ENCODE measurements at places on chromosomes 7 and 10.

DNA sequence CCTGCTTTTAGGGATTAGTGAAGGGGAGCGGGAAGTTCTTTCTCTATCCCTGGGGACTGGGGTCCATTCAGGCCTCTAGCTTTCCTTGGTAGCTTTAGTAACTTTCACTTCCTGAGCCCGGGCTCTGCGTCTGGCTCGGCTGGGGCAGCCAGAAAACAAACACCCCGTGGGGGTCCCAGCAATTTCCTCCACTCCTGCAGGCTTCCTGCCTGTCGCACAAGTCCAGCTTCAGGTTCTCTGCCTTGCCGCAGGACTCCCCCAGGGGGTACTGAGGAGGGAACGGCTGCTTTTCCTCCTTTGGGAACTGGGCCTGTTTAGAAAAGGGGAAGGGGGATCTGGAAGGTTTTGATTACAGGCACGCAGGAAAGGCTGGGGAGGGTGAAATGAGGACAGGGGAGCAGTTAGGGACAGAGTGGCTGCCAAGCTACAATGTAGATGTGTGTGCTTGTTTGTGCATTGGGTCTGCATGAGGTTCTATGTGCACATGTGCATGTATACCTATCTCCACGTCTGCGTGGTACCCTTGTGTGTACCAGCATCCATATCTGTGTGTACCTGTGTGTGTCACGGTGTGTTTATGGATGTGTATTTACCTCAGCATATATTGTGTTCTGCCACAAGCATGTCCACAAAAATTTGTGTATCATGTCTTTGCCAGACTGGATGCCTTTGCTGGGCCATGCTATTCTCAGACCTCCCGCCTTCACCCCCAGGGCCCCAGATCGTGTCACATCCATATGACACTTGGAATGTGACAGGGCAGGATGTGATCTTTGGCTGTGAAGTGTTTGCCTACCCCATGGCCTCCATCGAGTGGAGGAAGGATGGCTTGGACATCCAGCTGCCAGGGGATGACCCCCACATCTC, 2.0 kb downstream of the KAZALD1 start:
- no peak for DNase-seq

GRCh38 chr7:39727231-39728012, 104.0 kb downstream of the RALA start:
- DNase-seq = no peak

GRCh38 chr10:122148876-122149560, 122.1 kb upstream of the BTBD16 start:
- DNase-seq = no peak

DNA sequence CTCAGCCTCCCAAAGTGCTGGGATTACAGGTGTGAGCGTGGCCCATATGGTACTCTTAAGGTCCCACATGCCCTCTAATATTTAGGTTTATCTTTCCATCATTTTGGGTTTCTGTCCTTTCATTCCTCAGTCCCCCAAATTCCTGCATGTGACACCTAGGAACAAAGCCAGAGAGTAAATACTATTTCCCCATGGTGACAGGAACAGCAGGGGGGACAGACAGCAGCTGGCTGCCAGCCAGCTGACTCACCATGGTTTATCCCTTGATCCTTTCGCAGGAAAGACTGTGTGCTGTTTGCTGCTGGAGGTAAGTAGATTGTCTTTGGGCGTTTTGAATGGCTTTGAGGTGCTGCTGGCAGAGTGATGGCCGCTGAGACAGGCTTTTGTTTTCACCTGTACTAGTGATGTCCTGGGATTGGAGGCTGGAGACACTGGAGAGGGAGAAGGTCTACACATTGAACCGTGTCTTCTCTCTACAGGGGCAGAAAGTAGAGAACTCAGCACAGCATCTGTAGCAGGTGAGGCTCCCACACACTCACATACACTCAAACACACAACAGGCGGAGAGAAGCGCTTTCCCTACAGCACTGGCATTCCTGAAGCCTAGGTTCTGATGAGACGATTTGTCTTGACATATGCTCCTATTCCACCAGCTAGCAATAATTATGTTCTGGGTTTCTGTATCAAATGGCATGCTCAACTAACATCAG, 83.7 kb upstream of the EFCAB10 start:
- DNase-seq = no peak

DNA sequence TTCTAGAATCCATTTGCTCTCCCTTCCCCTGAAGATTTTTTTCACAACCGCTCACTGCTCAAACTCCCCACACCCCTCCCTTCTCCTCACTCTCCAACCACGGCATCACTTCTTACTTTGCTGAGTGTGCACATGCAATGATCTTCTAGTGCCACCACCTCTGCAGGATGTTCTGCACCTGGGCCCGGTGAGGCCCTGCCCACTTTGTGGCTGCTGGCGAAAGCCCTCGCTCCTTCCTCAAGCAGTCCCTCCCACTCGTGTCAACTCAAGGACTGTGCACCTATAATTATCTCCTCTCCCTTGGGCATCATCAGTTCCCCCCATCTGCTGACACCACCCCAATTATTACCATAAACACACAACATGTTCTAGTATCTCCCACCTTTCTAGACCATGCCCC, 91.0 kb upstream of the LANCL2 start:
- no peak for DNase-seq

DNA sequence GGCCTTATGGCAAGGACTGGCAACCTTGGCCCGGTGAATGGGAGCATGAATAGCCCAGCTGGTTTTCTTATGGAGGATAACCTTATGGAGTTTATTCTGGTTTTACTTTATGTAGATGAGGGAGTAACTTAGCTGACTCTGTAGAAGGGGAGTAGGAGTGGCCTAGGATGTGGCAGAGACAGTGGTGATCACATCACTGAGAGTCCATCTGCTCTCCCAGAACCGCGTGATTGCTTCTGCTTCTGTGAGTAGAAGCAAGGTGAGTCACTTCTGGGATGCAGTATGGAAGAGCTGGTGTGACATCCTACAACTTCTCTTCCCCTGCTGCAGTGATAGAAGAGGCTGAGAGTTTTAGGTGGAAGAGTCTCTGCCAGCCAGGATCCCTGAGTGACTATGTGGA, 129.2 kb downstream of the RPS24 start:
- no peak for DNase-seq

- peak; percentile 21 for DNase-seq
These were observed 26.7 kb upstream of the CD36 start for GRCh38 chr7:80611779-80612178.

- DNase-seq = no peak
These were observed 13.4 kb downstream of the HNRNPF start for GRCh38 chr10:43395571-43396060.

GRCh38 chr7:51456431-51457060, 139.9 kb upstream of the COBL start:
- DNase-seq = no peak

DNA sequence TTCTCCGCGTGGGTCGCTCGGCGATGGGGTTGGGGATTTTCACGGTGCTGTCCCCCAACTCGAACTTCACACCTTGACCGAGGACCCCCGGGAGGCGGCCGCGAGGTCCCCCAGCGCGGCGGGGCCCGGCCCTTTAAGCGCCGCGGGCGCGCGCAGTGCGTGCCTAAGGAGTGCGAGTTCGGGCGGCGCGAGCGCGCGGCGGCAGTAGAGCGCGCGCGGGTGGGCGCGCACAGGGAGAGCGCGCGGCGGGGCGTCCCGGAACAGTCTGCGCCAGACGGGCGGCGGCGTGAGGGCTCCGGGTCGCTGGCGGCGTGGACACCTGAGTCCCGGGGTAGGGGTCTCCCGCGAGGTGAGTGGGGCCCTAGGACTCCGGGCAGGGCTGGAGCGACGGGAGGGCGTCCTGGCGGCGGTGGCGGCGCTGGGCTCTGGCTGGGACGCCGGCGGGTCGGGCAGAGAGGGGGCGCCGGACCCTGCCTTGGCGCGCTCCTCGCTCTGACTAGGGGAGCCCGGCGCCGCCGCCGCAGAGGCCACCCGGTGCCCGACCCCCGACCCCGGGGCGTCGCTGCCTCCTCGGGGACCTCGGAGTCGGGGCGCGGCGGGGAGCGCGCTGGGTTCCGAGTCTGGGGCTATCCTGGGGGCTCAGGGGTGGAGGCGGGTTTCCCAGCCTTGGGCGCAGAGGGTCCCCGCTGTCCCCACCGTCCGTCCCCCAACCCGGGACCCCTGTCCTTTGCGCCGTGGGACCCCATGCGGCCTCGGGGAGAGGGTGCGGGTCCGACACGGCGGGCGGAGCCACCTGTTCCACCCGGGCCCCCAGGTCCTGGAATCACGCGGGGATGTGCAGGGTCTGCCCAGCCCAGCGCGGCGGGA, at the start of gene PROSER2:
Gene PROSER2 (plus strand): TSS at position 235 of the 867 bp plus-strand sequence. CDS start 28,722 bp downstream, outside the sequence.
- DNase-seq = no peak

GRCh38 chr10:110841767-110842267, 29.9 kb upstream of the PDCD4 start:
- DNase-seq = no peak

GRCh38 chr7:67493366-67493765, 496.7 kb downstream of the TYW1 start:
- DNase-seq = no peak

GRCh38 chr7:13032576-13032975, 345.1 kb downstream of the ARL4A start:
- no peak for DNase-seq

- DNase-seq = no peak
These were observed at the start of gene KLF6 for GRCh38 chr10:3784510-3785250. Gene KLF6 (minus strand): TSS chr10:3785209. CDS start chr10:3785014, 195 bp downstream.

DNA sequence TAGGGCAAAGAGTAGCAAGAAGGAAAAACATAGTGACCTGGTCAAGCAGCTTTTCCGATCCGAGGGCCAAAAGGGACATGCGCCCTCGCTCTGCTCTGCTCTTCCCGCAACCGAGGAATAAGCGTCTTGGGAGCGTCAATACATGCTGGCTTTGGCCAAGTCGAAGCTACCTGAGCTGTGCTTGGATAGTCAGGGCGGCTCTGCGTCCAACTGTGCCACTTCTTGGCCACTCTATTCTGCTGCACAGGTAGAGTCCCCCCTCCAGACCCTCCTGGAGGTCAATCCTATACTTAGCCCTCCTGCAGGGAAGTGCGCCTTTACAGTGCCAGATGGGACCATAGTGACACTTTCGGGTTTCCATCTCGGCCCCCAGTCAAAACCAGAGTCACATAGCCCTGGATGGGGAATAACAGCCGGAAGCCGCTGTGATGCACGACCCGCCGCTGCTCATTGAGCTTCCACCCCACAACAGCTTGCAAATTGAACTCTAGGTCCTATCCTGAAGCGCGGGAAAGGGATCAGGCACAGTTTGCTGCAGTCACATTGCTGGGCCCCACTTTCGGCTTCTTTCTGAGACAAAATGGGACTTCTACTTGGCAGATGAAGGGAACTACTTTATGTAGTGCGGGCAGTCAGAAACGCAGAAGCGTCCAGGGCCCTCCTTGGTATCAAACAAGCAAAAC, 1.1 kb upstream of the HPSE2 start:
- no peak for DNase-seq
